M059J (cell line): ENCODE measurements at places on chromosomes 12 and 14. TPM values are rescaled to one million over a fixed set of nuclear protein-coding genes. Genes with fewer than 3 reads are reported as not detected.

- DNase-seq = peak; percentile 29
Observed at GRCh38 chr12:121087467-121088194, 45.0 kb upstream of the P2RX7 start.

DNA sequence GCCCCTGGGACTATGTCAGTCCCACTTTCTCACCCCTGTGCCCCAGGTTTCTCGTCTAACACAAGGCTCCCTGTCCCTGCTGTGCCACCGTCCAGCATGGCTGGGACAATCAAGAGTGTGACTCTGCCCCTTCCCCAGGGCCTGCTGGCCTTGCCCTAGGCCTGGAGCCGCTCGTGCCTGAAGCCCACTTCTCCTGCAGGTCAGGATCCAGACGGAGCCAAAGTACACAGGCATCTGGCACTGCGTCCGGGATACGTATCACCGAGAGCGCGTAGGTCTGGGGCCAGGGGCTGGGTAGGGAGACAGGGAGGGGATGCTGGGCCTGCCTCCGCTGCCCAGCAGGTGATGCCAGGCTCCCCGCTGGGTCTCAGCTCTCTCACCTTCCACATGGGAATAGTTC is 2.8 kb downstream of the SLC25A47 start:
- no peak for DNase-seq

- DNase-seq = no peak
Observed at GRCh38 chr12:41188841-41189394, 798 bp downstream of the PDZRN4 start.

DNA sequence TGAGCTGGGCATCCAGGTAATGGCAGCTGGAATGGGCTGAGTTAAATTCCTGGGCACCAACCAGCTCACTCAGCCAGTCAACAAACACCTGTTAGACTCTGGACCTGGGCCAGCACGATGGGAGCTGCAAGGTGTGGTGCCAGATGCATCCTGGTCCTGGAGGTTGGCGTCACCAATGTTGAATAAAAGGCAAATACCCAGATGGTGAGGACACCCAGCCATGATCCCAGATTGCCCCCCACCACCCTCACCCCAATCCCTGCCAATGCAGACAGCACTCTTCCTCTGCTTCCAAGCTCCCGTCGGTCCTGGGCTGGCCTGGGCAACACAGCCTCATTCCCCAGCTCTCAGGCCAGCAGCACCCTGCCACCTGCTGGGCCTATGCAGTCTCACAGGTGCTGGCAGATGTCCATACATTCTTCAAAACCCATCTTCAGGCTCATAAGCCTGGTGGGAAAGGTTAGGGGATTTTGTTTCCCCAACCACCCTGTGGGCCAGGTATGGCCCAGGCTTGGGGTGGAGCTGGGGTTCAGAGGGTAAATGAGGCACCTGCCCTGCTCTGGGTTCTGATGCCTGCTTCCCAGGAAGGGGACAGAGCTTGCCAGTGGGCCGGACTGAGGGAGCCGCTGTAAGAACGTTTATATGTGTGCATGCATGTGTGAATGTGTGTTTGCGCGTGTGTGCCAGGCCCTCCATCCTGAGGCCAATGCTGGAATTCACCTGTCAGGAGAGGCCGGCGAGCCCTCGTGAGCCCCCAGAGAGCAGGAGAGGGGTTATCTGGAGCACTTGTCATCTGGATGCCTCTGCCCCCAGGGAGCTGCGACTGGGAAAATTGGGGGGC is 58.0 kb downstream of the LGMN start:
- DNase-seq = peak; percentile 63

The ACOT4 gene
- total RNA-seq = 0.15 TPM in 1 of 2 replicates, not detected in the other

GRCh38 chr12:50069539-50069938 is 12.1 kb downstream of the ASIC1 start:
- no peak for DNase-seq
